ENCODE measurements at places on chromosomes 7 and 10.

GRCh38 chr10:80540981-80541750 lies 3.5 kb downstream of the SH2D4B start:
- DNase-seq: no peak

- no peak for DNase-seq
Observed at GRCh38 chr7:24500599-24500998, 72.7 kb upstream of the PALS2 start.

- DNase-seq: no peak
Observed at GRCh38 chr7:152402384-152403250, 33.2 kb downstream of the KMT2C start.

- DNase-seq: no peak
Observed at GRCh38 chr10:110503528-110504110, 5.9 kb downstream of the DUSP5 start.

- no peak for DNase-seq
Observed at GRCh38 chr7:8536431-8536830, 103.0 kb downstream of the NXPH1 start.

Measured in activated naive CD4-positive, alpha-beta T cell treated with Interleukin-2 at 50 U/mL for 16 hours (primary cell).